ENCODE measurements at places on chromosomes 5 and 9. TPM values are rescaled to one million over a fixed set of nuclear protein-coding genes. Genes with fewer than 3 reads are reported as not detected.

DNA sequence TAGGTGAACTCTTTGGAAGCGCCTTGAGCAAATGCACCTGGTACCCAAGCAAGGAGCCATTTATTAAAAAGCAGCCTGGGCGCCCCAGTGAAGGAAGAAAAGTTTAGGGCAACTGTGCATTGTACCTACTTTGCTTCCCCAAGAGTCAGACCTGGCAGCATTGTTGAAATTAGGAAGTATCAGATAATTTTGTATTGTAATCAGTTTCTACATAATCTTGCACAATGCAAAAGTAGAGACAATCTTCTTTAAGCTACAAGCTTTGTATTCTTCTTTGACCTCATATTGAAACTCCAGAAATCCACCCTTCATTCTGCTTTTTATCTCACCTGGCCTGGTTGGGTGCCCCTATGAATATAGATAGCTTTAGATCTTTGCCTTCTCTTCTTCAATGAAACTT lies 490.8 kb downstream of the RASEF start:
- DNase-seq = no peak

DNA sequence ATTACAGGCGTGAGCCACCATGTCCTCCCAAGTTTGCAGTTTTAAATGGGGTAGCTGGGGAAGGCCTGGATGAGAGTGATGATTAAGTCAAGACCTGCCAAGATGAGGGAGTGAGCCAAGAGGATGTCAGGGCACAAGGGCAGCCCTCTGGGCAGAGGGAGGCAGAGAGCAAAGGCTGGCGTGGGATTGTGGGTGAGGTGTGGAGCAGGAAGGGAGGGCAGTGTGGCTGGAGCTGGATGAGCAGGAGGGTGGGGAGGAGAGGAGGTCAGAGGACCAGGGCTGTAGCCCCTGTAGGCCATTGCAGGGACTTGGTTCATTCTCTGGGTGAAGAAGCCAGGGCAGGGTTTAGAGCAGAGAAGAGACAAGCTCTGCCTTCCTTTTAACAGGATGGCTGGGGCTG lies 53.7 kb upstream of the CTNNA1 start:
- no peak for DNase-seq

GRCh38 chr9:125761676-125762450 lies 14.7 kb downstream of the PBX3 start:
- no peak for DNase-seq

- DNase-seq = no peak
Measured at GRCh38 chr5:85838781-85839180, 779.0 kb upstream of the COX7C start.

DNA sequence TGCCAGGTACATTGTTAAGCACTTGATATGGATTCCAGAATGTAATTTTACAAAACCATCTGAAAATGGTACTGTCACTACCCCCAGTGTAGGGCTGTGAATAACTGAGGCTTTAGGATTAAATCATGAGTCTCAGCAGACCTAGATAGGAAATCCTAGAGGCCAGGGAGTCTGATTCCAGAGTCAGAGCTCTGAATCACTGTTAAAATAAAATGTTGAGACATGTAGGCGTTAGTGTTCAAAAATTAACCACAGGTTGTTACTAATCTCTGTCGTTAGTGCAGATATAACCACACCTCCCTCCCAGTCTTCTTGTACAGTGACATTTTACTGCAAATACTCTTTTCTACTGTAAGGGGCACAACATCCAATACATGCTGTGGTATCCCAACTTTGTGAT lies 1828.8 kb downstream of the MAT2B start:
- DNase-seq = no peak

Gene HAPLN1
- not detected for total RNA-seq

Gene FAF2
- total RNA-seq = 37.7 TPM
